ENCODE measurements at places on chromosomes 5 and 9. TPM values are rescaled to one million over a fixed set of nuclear protein-coding genes. Genes with fewer than 3 reads are reported as not detected.

The BTNL3 gene
- total RNA-seq: not detected

The FGF10 gene
- 0.32 TPM for total RNA-seq

The CD72 gene
- 4.6 TPM for total RNA-seq

The NCBP1 gene
- total RNA-seq: 51.3 TPM

The FAM81B gene
- total RNA-seq: not detected

The PTPRD gene
- 69.6 TPM for total RNA-seq

The REEP5 gene
- 54.3 TPM for total RNA-seq

The INSYN2B gene
- not detected for total RNA-seq

The WNT8A gene
- not detected for total RNA-seq

The RABGAP1 gene
- 42.9 TPM for total RNA-seq

The TMC1 gene
- total RNA-seq: 0.31 TPM

The MZB1 gene
- 1.8 TPM for total RNA-seq

The ENTREP1 gene
- 21.1 TPM for total RNA-seq

The COL23A1 gene
- total RNA-seq: 15.0 TPM

The FOXD4 gene
- 0.21 TPM for total RNA-seq

The RMRP gene
- 25,042 TPM for total RNA-seq

Data from WTC11 (cell line).